ENCODE measurements at places on chromosomes 12 and 14.

DNA sequence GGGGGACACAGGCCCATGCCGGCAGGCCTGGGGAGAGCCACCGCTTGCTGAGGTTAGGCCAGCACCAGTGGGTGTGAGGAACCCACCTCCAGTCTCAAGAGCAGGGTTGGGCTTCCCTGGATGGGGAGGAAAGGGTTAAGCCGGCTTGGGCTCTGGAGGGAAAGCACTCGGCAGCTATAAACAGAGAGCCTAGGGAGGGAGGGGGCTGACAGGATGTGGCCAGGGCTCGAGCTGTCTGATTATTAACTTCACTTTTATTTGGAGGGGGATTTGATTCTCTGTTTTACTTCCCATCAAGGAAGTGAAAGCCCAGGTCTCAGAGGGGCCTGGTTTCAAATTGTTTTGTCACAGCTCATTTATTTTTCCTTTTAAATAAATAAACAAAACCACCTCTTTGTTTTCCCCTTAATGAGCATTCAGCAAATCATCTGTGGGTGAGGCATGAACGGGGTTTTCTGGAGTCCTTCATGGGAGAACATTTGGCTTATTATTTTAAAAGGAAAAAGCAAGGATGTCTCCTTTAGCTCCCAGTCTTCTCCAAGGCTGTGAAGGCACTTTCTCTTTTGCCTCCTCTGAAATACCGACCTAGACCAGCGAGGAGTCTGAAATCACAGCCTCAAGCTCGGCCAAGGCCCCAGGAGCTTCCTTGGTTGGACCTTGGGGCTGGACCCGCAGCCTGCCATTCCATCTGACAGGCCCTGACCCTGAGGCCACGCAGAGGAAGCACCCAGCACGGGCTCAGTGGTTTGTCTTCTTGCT, 21.9 kb upstream of the ZFP36L1 start:
- peak; percentile 53 for DNase-seq

DNA sequence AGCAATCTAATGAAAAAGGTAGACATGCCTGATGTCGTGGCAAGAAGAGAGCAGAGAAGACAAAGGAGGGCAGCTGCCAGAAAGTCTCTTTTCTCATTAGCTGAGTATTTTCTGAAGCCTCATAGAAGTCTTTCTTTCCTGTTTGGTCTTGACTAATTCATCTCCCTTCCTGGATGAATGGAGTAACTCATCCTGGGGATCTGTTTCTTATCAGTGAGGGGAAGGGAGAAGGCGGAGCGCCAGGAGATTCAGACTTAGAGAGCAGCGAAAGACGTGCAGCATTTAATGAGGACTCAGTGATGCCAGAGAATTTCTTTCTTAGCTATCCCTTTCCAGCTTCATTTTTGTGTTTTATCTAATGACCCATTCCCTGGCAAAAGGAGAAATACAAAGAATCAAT, 89.4 kb downstream of the SLC15A4 start:
- no peak for DNase-seq

GRCh38 chr12:30967026-30967425, 40.5 kb downstream of the TSPAN11 start:
- DNase-seq, result no peak

DNA sequence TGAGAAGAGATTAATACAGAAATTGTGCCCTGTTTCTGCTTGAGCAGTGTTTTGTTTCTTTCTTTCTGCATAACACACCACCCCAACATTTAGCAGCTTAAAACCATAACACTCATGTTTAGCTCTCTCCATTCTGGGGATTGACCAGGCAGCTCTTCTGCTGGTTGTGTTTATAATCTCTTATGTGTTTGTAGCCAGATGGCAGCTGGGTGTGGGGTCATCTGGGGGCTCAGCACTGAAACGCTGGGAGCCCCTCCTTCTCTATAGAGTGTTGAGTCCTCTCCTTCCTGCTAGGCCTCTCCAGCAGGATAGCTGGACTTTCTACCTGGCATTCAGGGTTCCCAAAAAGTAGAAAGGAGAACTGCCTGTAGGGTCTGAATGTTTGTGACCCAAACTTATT, 270.6 kb downstream of the TTC8 start:
- no peak for DNase-seq

GRCh38 chr14:55641290-55641689, 61.3 kb downstream of the KTN1 start:
- DNase-seq, result no peak

DNA sequence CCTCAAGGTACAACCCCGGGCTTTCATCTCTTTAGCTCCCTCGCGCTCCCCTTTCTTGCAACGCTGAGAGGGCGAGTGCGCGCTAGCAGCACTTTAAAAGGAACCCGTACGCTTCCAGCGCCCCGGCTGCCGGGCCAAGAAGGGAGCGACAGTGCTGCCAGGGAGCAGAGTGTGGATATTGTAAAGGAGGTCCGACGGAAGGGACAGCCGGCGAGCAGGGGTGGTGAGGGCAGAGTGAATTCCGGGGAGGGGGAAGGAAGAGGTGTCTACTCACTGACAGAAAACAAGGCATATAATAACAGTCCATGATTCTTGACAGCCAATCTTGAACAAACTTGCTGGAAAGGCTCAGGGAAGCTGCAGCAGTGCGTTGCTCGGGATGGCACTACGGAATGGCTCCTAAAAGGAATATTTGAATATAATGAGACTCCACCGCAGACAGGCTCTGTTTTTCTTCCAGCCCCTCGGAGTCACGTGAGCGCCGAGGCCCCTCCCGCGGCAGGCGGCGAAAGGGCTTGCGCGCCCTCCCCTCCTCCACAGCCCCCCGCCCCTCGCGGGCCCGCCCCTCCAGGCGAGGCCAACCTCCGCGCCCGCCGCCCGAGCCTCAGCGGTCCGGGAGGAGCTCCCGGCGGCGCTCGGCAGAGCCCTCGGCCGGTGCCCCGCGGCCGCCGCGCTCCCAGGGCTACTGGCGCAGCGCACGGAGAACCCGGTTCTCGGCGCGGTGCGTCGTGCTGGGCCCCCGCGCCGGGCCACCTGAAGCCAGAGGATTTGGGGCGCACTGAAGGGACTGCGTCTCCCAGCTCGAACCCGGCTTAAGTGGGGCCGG, 3.4 kb downstream of the BMP4 start:
- DNase-seq, result peak; percentile 59

DNA sequence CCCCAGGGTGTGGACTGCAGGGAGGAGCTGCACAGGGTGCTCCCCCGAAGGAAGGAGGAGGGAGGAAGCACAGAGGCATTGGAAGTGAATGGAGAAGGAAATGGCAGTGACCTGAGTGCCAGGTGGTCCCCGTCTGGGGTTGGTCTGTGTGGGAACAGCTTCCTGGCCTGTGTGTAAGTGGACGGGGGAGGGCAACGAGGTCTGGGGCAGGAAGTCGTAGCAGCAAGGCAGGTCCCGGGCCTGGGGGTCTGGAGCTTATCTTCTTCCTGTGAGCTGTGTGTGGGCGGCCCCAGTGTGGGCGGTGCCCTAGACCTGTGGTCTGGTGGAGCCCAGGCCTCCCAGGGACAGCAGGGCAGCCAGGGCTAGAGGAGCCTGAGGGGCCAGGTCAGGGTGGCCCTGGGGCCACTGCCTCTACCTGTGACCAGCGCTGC, 382.1 kb downstream of the TMEM121 start:
- no peak for DNase-seq

DNA sequence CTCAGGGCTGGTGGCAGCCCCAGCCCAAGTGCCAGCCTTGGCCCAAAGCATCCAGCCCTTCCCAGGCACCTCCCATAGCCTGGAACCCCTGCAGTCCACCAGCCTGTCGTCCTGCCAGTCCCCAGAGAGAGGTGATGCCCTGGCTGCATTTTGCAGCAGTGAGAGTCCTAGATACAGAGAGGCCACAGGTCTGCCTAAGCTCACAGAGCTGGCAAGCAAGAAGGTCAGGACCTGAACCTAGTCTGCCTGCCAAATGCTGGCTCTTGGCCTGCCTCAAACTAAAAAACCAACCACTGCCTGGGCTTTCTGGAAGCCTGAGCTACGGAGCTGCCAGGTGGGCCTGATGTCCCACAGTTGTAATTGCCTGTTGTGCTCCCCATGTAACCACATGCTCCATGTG, 164.9 kb downstream of the PHETA1 start:
- DNase-seq, result no peak

GRCh38 chr12:75477137-75477536, 3.4 kb upstream of the GLIPR1 start:
- DNase-seq, result no peak

GRCh38 chr12:77847060-77847541, 16.4 kb downstream of the NAV3 start:
- DNase-seq, result no peak

DNA sequence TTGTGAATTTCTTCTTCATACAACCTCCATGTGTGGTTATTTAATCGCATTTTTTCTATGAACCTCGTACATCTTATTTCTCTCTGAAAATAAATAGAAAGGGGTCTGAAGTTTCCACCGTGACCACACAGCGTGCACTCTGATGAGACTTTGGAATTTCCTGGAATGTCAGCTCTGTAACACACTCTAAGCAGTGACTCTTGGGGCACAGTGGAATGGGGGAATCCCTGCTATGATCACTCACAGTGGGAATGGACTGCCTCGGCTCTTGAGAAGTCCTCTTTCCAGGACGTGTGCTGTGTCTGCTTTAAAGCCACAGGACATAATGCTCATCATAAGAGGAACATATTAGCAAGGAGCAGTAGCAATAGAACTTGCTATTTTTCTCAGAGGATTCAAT, 416.2 kb downstream of the EGLN3 start:
- DNase-seq, result no peak

DNA sequence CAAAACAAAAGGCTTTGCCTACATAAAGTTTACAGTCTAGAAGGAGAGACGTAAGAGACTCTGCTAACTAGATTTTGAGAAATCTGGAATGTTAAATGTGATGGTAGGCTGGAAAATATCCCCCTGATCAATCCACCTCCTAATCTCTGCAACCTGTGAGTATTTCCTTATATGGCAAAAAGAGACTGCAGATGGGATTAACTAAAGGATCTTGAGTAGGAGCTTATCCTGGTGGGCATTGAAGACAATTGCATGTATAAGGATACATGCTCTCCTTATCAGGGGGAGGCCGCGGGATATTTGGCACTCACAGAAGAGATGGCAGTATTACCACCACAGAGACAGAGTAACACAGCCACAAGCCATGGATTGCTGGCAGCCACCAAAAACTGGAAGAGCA, 95.2 kb downstream of the EGLN3 start:
- no peak for DNase-seq

DNA sequence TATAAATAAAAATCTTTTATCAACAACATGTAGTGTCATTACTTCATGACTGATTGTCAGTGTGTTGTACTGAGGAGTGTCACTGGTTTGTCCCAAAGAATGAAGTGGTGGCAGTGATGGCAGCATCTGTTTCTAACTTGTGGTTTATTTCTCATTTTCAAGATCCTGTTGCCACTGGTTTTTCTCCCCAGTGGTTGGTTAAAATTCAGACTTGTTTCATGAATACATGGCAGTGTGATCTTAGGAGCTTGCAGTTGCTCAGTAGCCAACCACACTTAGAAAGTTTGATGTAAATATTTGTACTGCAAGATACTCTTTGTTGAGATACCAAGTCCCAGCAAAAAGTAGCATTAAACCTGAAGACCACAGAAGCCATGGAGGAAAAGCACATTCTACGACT, 69.8 kb downstream of the PLEKHA5 start:
- no peak for DNase-seq

- DNase-seq, result no peak
These were observed 772.9 kb downstream of the MED13L start for GRCh38 chr12:115504306-115505290.

DNA sequence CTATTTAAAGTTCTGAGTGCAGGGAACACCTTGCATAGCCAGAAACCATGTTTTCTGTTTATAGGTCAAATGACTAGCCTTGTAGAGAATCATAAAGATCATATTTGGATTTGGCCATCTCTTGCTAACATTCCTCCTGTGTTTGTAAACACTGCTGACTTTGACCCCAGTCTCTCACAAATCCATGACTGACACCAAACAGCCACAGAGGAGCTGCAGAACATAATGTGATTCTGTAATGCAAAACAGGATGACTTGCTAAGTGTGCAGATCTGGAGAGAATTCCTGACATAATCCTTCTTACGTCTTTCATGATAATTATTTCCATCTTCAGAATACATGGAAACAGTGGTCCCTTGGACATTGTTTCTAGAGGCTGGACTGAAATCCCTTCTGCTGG, 211.8 kb downstream of the BMP4 start:
- DNase-seq, result no peak

- DNase-seq, result peak; percentile 43
These were observed 95.2 kb upstream of the HMGA2 start for GRCh38 chr12:65728848-65729793.

GRCh38 chr14:103909531-103910261, 18.6 kb upstream of the TDRD9 start:
- DNase-seq, result no peak

GRCh38 chr14:101500061-101500460, 61.2 kb upstream of the DIO3 start:
- DNase-seq, result no peak

- DNase-seq, result no peak
These were observed 46.9 kb upstream of the FRS2 start for GRCh38 chr12:69423037-69423905.

DNA sequence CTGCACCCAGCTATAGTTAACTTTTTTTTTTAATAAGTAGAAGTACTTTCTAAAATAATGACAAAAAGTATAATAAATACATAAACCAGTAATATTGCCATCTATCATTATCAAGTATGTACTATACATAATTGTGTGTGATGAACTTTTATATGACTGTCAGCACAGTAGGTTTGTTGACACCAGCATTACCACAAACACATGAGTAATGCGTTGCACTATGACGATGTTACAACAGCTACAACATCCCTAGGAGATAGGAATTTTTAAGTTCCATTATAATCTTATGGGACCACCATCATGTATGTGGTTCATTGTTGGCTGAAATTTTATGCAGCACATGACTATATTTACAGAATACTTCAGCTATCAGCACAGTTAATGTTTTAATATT, 62.9 kb upstream of the VSX2 start:
- DNase-seq, result no peak

- DNase-seq, result no peak
These were observed 973 bp downstream of the P2RX2 start for GRCh38 chr12:132619386-132620112.

DNA sequence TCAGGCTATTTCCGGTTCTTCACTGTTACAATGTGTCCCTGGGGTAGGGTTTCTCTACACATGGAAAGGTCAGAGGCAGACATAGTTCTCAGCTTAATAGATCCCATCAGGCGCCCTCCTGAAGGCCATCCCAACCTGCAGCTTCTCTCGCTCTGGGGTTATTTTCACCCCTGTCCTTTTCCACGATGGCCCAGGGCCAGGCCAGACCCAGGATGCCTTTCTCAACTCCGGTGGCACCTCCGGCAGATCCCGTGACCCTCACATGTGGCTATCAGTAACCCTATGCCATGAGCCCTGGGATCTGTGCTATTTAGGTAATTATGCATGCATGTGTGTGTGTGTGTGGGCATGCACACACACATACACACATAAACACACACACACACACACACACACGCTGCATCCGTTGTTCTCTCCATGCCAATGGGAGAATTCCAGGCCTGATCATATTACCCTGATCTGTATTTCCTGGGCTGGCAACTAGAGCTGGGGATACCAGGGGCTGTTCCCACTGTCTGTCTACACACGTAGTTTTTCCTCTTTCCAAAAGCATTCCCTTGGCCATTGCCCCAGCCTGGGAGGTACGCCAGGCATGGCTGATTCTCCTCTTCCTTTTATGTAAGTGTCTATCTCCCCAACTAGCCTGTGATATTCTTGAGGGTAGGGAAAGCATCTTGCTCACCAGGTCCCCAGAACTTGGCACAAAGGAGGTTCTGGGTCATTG, 51.2 kb upstream of the NOS1 start:
- no peak for DNase-seq

All from LoVo (cell line).